Mammary epithelial cell (primary cell): ENCODE measurements at places on chromosomes 3 and 15. TPM values are rescaled to one million over a fixed set of nuclear protein-coding genes. Genes with fewer than 3 reads are reported as not detected.

Gene POC1A
- 2.8 TPM for total RNA-seq

Gene ITPKA
- 0.92 and 1.2 TPM in 2 replicates for total RNA-seq

DNA sequence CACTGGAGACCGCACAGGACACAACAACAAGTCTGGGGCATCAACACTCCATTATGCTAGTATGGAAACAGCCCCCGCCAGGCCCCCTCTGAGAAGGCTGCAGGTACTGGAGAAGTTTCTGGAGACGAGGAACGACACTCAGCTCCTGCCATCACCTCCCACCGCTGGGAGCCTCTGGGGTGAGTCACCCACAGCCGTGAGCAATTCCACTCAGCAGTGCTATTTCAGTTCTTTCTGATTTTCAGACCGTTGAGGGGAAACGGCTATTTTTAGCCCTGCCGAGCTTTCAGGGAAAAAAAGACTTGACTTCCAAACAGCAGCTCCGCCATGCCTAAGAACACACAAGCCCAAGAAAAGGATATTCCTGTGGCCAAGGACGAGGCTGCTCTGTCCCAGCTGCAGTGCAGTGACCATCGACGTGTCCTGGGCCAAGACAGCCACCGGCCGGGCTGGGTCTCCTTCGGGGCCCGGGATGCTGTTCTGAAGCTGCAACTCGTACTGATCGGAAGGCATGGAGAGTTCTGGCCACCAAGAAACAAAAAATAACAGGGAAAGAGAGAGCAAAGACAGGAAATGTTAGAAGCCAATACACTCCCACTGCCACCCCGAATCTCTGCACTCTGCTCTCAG is 40.8 kb downstream of the NUP210 start:
- no peak for DNase-seq

GRCh38 chr15:62392376-62392775 is 227.3 kb upstream of the C2CD4B start:
- no peak for DNase-seq

DNA sequence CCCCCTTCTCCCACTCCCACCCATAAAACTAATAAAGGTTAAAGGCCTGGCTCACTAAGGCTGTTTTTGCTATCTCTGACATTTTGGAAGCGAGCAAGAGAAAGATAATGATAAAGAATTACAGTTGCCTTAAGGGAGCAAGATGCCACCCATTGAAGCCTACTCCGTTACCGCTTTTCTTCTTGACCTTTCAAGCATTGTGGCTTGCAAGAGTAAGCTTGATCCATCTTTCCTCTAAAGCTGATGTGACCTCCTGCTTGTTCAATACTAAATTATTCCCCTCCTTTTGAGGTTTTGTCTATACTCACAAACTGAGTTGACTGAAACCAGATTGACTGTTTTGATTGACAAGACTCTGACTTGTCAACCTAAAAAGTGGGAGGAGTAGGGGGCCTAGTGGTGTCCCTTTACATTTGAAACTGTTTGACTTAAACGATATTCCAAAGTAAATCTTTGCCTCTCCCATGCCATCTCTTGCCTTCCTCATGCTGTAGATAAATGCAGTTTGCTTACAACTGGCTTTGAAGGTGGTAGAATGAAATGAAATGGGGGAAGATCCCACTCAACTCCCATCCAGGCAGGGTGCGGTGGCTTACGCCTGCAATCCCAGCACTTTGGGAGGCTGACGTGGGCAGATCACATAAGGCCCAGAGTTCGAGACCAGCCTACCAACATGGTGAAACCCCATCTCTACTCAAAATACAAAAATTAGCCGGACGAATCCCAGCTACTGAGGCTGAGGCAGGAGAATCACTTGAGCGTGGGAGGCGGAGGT is 8.0 kb downstream of the TRIM71 start:
- DNase-seq, result no peak

DNA sequence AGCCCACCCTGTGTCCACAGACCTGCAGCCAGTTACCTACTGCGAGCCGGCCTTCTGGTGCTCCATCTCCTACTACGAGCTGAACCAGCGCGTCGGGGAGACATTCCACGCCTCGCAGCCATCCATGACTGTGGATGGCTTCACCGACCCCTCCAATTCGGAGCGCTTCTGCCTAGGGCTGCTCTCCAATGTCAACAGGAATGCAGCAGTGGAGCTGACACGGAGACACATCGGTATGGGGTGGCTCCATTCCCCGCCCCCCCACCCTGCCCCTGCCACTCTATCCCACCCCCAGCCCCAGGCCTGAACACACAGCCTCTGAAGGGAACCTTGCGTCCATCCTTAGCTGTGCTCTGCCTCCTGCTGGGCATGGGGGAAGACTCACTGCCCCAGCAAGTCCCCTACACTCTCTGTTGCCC is 73.2 kb downstream of the AAGAB start:
- no peak for DNase-seq

Gene GANC
- total RNA-seq, result 34.0 TPM

- DNase-seq, result peak; percentile 33
Observed at GRCh38 chr15:94584833-94585244, 353.5 kb downstream of the MCTP2 start.
